ENCODE measurements at places on chromosomes 2 and 18.

GRCh38 chr18:703213-703967 lies 9.0 kb downstream of the ENOSF1 start:
- no peak for DNase-seq

- DNase-seq: no peak
Observed at GRCh38 chr2:145038041-145038525, 518.2 kb upstream of the ZEB2 start.

GRCh38 chr2:1685957-1686783 lies 58.1 kb downstream of the PXDN start:
- no peak for DNase-seq

DNA sequence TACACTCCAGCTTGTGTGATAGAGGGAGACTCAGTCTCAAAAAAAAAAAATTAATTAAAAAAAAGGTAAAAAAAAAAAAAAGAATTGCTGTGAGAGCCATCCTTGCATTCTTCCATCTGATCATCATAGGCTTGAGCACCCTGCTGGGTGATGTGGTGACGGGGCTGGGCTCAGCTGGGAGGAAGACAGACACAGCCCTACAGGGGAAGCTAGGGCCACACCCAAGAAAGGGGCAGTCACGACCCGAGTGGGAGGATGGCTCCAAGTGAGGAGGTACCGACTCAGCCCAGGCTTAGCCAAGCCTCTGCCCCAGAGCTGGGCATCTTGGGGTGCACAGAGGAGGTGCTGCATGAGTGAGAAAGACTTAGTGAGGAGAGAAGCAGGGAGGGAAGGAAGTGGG lies 165.5 kb downstream of the SH3RF3 start:
- no peak for DNase-seq

DNA sequence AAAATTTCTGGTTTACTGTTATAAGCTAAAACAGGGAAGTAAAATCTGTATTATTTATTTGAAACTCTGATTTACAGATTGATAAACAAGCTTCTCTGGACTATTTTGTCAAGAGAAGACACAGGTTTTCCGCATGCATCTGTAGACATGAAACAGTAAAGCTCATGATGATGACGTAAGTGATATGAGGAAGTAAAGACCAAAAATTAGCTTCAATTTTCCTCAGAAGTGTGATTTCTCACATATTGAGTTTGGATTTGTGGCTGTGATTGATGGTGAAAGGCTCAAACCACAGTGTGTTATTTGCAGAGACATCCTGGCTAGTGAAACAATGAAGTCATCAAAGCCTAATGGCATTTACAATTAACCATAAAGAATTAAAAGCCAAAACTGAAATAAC lies 12.6 kb upstream of the LONRF2 start:
- no peak for DNase-seq

DNA sequence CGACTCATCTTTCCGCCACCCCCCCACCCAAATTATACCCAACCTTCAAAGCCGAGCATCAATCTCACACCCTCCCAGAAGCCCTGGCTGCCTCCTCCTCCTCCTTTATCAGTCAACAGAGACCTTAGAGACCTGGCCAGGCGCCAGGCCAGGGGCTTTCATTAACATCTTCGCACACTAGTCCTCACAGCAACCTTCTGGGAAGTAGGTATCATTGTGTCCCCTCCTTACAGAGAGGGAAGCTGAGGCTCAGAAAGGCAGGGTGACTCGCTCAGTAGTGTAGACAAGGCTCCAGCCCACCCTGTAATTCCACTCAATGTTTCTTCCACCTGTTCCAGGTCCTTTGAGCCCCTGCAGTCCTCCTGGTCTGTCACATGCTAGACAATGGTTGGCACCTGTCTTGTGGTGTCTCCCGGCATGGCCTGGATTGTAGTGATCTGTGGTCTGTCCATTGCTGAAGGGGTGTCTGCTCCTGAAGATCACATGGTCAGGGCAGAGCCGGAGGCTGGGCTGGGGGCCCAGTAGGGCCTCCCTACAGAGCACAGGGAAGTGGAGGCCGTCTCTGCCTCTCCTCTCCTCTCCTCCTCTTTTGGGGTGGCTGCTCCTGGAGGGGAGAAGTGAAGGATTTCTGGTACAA lies 36.0 kb downstream of the KLHL29 start:
- DNase-seq: no peak

GRCh38 chr2:68302281-68302875 lies 17.4 kb downstream of the CNRIP1 start:
- DNase-seq: no peak

DNA sequence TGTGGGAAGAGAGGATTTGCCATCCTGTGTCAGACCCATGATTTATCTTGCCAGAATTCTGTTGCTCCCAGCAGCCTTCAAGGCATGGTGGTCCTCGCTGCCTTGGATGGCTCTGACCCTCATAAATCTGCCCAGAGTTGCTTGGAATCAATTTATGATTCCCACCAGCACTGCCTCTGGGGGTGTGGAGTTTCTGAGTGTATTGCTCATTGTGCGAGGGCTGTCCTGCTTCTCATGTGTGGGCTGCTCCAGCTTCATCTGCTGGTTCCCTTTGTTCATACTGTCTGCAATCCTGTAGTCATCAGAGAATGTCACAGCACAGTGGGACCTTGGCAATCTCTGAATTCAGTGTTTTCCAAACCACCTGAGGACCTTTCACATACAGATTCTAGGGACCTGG lies 139.8 kb downstream of the CLIP4 start:
- DNase-seq: no peak

GRCh38 chr18:31683106-31683505 lies 1.3 kb downstream of the B4GALT6 start:
- DNase-seq: no peak

DNA sequence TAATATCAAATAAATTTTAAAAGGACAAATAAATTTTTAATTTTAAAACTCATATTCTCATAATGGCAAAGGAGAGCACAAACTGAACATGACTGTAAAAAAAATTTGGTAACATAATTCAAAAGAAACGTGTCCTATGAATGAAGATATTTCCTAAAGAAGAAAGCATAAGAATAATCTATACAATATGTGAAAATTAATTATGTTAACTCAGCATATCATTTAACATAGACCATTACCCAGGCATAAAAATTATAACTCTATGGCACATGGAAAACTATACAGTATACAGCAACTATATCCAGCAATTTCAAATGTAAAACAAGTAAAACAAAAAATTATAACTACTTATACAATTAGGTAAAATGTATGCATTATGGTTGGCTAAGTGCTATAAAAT lies 288.1 kb downstream of the SUCLG1 start:
- DNase-seq: no peak

- DNase-seq: no peak
Observed at GRCh38 chr2:147623328-147623727, 221.5 kb upstream of the ACVR2A start.
